ENCODE measurements at places on chromosomes 2 and 18. TPM values are rescaled to one million over a fixed set of nuclear protein-coding genes. Genes with fewer than 3 reads are reported as not detected.

DNA sequence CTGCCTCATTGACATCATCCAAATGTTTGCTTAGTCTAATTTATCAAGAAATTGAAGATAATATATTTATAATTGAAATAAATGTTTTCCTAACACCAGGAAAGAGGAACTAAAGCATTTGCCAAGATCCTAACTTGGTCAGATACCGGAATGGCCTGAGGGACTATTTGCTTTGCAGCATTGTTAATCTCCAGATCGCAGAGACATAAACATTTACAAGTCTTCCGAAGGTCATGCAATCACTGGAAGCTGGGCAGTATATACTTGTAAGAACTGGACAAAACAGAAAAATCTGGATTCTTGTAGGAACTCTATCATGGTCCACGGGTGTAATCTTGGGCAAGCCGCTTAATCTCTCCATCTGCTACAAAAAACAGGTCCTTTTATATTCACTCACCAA, 42.2 kb downstream of the CYBRD1 start:
- DNase-seq: no peak

DNA sequence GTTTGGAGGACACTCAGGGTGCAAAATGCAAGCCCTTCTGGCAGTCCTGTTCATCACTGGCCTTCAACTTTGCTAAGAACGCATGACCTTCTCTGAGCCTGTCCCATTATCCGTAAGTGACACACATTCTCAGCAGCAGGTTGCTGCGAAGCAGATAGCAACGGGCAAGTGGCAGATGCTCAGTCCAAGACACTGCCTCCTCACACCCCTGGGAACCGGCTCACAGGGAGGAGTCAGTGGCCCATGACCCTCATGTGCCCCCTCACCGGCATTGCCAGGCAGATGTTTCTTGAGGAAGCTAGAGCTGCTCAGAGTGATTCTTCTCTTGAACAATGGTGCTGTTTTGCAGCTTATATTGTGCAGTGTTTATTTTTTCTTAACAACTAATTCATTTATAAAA, 737.2 kb upstream of the HS6ST1 start:
- DNase-seq: no peak

The TMEM198 gene
- 1.5 TPM for total RNA-seq

- no peak for DNase-seq
Observed at GRCh38 chr2:27807476-27807875, 36.0 kb downstream of the MRPL33 start.

The CHRNG gene
- not detected for total RNA-seq

The FAM98A gene
- 15.0 TPM for total RNA-seq

The PHOSPHO2 gene
- 4.7 TPM for total RNA-seq

DNA sequence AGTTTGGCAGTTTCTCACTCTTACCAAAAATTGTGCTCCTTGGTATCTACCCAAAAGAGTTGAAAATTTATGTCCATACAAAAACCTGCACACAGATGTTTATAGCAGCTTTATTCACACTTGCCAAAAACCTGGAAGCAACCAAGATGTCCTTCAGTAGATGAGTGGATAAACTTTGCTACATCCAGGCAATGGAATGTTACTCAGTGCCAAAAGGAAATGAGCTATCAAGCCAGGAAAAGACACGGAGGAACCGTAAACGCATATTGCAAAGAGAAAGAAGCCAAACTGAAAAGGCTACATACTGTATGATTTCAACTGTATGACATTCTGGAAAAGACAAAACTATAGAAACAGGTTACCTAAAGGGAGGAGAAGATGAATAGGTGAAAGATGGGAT, 36.1 kb downstream of the TMEM163 start:
- DNase-seq: no peak

The GALNT13 gene
- 0.25 TPM for total RNA-seq

- no peak for DNase-seq
Observed at GRCh38 chr2:176457481-176457880, 188.2 kb downstream of the MTX2 start.

The PIKFYVE gene
- 18.7 TPM for total RNA-seq

GRCh38 chr2:129861666-129862288, 117.7 kb upstream of the RAB6C start:
- DNase-seq: peak; percentile 49

- DNase-seq: no peak
Observed at GRCh38 chr2:191316246-191316994, 71.2 kb downstream of the MYO1B start.

DNA sequence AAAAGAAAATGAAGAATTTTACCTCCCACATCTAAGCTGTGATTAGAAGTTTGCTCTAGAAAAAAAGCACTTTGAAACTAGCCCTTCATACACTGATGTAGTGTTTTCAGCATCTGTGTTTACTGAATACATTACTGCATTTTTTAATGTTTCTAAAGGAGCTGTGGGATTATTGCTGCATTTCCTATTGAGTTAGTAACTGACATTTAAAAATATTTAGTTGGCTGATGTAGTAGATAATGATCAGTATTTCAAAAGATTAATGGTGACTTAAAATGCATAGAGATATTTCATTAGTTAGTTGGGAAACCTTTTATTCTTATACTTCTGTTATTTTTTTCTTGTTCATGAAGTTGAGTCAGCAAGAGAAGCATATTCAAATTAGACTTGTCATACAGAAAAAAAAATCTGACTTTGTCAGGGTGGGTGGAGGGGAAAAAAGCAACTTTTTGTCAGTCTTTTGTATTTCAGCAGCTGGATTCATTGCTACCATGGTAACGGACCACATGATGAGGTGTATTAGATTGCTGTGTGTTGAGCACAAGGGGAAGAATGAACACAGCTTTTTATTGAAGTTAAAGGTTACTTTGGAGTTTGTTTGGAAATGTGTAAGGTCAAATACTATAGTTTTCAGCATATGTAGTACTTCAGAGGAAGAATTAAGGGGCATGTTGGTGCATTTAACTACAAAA, at the start of gene DTNA:
TSS of gene DTNA (plus strand) at position 549 of the 692 bp plus-strand sequence. CDS start 45,679 bp downstream, outside the sequence.
- DNase-seq: no peak

- DNase-seq: no peak
Observed at GRCh38 chr2:138115666-138116065, 151.4 kb downstream of the HNMT start.

DNA sequence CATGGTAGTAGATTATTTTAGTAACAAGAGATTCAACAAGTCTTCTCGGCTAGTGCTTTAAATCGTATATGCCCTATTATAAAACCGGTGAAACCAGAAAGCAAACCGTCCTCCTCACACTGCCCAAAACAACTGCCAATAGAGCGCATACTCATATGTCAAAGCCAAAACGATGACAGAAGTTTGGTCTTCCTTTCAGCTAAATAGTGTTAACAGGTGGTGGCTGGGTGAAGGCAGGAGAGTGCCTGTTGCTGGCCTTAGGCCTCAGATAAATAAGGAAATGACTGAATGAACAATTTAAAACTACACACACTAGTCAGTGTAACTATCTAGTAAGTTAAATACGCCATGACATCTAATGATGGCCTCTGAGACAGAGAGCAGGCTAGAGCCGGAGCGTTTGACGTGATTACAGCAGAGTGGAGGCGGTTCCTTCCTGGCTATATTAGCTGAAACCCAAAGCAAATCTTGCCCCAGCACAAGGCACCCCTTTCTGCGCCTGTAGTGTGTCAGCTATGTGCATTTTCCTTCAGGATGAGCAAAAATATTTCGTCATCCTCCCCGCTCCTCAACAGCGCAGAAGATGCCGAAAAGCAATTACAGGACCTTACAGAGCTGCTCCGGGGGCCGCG, 1.6 kb downstream of the LONRF2 start:
- no peak for DNase-seq

The CD207 gene
- total RNA-seq: 2.5 TPM

DNA sequence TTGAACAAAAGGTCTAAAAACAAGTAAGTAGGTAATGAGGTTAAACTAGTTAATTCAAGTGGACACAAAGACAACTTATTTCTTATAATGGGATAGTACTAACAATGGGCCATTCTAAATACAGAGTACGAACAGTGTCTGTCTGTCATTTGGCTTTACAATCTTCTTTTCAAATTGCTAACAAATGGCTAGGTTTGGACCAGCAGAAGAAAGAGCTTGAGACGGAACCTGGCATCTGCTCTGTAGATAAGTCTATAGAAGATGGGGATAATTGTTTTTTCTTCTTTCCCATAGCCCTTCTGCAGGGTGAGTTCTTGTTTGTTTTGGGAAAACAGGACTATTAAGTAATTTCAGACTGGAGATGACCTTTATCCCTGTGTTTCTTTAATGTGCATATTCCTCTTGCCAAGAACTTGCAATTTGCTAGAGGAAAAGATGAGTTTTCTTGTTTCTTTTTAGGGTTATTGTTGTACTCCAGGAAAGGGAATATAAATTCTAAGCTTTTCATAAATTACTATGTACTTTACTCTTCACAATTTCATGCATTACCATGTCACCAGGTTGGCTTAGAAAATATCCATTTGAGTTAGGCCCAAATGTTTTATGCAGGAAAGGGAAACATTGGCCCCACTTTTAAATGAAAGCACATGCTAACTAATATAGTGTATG, 500.5 kb upstream of the SYT4 start:
- DNase-seq: no peak

- DNase-seq: no peak
Observed at GRCh38 chr2:54092940-54093339, 22.5 kb upstream of the ACYP2 start.

DNA sequence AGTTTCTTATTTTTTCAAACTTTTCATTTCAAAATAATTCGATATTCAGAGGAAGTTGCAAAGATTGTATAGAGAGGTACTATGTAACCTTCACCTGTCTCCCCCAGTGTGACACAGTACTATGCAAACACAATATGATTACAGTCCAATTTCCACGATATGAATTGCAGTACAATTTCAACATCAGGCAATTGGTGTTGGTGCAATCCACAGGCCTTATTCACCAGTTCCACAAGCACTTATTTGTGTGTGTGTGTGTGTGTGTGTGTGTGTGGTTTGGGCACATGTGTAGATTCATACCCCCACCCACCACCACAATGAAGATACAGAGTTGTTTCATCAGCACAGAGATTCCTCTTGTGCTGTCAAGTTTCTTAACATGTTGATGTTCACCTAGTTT, 69.7 kb upstream of the ARL4C start:
- no peak for DNase-seq

The CD8B2 gene
- total RNA-seq: 0.74 TPM

GRCh38 chr2:37590119-37590571, 81.3 kb downstream of the CDC42EP3 start:
- DNase-seq: no peak

DNA sequence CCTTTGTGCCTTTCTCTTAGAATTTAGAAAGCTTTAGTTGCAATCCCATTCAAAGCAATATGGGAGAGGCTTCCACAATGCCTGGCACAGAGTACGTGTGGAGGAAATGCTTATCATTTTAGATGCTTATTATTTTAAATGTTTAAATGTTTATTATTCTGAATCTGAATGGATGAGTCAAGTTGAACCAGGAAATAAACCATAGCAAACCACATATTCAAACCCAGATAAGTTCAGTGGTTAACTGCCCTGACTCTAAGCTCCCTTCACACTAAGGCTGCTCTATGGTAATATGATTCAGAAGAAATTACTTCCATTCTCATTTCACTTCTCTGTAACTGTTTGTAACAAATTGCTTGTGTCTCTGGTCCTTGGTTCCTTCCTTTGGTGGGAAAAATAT, 5.2 kb upstream of the PPP4R1 start:
- no peak for DNase-seq

The RTKN gene
- 24.6 TPM for total RNA-seq

The PLEKHB2 gene
- 46.7 TPM for total RNA-seq

DNA sequence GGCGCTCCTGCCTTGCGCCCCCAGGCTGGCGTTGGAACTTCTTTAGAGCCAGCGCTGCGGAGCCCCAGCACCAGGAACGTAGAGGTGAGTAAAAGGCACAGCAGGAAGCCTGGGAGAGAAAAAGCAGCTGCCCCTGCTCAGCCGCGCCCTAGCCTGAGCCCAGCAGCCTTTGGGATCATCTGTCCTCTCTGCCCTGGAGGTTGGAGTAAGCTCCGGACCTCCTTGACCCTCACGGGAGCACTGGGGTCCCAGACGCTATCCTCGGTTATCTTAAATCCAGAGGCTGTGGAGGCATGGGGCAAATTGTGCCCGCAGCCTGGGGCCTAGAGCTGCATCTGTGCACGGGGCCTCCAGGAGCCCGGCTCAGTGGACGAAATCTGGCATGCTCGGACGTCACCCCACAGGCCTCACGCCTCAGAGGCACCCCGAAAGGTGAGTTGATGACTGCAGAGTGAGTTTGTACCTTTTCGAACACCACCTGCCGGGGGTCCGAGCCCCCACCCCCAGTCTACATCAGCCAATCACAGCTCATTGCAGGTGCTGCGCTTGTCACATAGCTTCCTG, 1.6 kb upstream of the SLC66A2 start:
- DNase-seq: no peak

- DNase-seq: no peak
Observed at GRCh38 chr2:31150120-31150670, 12.0 kb upstream of the GALNT14 start.

- no peak for DNase-seq
Observed at GRCh38 chr2:152647552-152647951, 69.7 kb downstream of the PRPF40A start.

DNA sequence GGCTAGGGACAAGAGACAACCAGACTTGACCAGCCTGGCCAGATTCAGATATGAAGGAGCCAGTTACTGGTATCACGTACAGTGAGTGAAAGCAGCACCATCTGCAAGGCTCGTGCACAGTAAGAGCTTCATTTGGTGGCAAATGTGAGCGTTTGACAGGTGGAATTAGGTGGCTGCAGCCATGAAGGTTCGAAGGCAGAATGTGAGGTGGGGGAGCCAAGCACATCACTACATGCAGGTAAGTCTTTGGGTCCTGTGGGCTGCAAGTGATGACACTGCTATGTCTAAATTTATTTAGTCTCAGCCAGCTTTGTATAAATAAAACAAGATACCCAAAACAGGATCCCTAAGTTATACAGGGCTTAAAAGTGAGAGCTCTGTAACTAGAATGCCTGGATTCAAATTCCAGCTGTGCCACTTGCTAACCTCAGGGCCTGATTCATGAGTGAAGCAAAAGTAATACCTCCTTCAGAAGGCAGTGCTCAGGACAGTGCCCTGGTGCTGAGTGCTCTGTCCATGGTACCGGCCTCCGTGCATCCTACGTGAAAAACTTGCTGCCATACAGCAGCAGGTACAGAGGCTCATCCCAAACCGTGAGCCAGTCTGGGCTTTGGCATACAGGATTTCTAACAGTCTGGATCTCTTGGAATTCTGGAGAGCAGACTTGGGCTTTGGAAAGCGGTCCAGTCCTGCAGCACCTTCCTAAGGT, 18.6 kb downstream of the DDX18 start:
- DNase-seq: no peak

The GAREM2 gene
- total RNA-seq: 4.4 TPM

GRCh38 chr2:239600650-239601049, 199.8 kb upstream of the HDAC4 start:
- DNase-seq: no peak

DNA sequence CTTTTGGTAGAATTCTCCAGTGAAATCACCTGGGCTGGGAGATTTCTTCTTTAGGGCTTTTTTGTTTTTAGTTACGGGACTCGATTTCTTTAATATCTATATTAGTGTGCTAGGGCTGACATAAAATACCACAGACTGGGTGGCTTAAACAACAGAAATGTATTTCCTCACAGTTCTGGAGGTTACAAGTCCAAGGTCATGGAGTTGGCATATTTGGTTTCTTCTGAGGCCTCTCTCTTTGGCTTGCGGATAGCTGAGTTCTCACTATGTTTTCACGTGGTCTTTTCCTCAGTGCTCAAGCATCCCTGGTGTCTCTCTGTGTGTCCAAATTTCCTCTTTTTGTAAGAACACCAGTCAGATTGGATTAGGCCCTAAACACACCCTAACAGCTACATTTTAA, 208.5 kb upstream of the DTNA start:
- DNase-seq: no peak

- DNase-seq: no peak
Observed at GRCh38 chr2:205582366-205582765, 99.9 kb upstream of the NRP2 start.

GRCh38 chr18:26812462-26812861, 53.0 kb downstream of the AQP4 start:
- no peak for DNase-seq

GRCh38 chr18:49694402-49694801, 118.9 kb downstream of the ACAA2 start:
- no peak for DNase-seq
